ENCODE measurements at places on chromosomes 12 and 14. TPM values are rescaled to one million over a fixed set of nuclear protein-coding genes. Genes with fewer than 3 reads are reported as not detected.

NELL2 gene
- 6.7 TPM for total RNA-seq

B4GALNT1 gene
- total RNA-seq = 77.3 TPM

FOXN3 gene
- total RNA-seq = 5.2 TPM

FGF6 gene
- not detected for total RNA-seq

INSM2 gene
- not detected for total RNA-seq

C12orf50 gene
- not detected for total RNA-seq

PHC1 gene
- 20.9 TPM for total RNA-seq

CAPS2 gene
- 6.6 TPM for total RNA-seq

SIX6 gene
- total RNA-seq = not detected

ATP23 gene
- 30.0 TPM for total RNA-seq

ACOT6 gene
- not detected for total RNA-seq

TAS2R42 gene
- total RNA-seq = not detected

PZP gene
- total RNA-seq = not detected

RASAL1 gene
- not detected for total RNA-seq

NR4A1 gene
- total RNA-seq = 0.54 TPM

CBLN3 gene
- 0.29 TPM for total RNA-seq

PCNX1 gene
- total RNA-seq = 22.2 TPM

PROX2 gene
- not detected for total RNA-seq

LHX5 gene
- not detected for total RNA-seq

SYCP3 gene
- total RNA-seq = not detected

CLEC6A gene
- total RNA-seq = not detected

NFATC4 gene
- total RNA-seq = 7.1 TPM

SMAGP gene
- total RNA-seq = 6.3 TPM

CLMN gene
- total RNA-seq = 3.7 TPM

Measured in H4 (cell line).